ENCODE measurements at places on chromosomes 5 and 9.
A peak's percentile ranks its signal among the peaks of the same experiment; 100 is the strongest.

GRCh38 chr5:161190086-161190485 is 338.1 kb upstream of the ATP10B start:
- DNase-seq: no peak

DNA sequence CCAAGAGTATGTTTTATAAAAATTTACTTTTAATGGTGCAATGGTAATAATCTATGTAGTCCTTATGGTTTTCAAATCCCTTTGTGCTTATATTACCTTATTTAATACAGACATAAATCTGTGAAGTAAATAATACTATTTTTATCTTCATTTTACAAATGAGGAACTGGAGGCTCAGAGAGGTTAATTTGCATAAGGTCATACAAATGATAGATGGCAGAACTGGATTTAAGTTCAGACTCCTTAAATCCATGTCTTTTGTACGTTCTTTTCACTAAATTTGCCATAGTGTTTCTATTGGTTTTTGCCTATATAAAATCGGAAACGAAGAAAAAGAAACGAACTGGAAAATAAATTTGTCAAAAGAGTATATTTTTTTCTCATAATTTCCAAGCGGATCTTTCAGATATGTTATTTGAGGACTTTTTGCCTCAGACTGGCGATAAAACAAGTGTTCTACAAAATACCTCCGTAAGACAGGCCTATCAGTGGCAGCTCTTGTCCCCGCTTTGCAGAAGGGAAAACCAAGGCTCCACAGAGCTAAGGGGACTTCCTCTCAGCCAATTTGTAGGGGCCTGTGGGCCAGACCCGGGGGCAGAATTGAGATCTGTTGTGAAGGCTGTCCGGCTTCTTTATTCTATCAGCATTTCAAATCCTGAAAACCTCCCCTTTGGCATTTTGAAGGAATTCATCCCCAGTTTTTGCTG is 1.1 kb upstream of the TNFAIP8 start:
- no peak for DNase-seq

DNA sequence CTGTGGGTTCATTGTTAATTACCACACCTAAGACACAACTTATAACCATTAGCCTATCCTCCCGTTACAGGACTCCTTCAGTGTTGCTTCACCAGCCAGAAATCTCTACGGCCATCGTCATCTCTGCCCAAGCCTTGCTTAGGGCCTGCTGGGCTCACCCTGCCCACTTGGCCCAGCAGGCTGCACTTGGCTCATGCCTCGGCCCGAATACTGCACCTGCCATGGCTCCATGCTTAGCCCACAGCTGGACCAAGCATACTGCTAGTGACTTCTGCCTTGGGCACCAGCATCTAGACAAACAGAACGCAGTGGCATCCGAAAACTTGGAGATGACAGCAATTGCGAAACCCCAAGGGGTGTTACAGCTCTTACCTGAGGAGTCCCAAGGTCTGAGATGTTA is 2336.0 kb upstream of the ACO1 start:
- DNase-seq: no peak

DNA sequence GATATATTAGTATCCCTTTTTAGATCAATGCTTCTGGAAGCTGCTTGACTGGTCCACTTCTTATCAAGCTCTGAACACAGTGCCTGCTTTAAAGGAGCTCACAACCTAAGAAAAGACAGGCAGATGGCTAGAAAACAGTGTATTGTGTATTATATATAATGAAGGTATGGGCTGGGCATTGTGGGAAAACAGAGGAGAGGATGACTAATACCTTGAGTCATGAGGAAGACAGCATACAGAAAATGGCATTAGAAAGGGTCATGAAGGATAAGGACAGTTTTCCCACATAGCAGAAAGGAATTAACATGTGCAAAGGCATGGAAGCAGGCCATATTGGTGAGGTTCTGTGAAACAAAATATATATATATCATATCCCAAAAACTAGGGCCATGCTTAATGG is 309.6 kb downstream of the MLLT3 start:
- DNase-seq: no peak

DNA sequence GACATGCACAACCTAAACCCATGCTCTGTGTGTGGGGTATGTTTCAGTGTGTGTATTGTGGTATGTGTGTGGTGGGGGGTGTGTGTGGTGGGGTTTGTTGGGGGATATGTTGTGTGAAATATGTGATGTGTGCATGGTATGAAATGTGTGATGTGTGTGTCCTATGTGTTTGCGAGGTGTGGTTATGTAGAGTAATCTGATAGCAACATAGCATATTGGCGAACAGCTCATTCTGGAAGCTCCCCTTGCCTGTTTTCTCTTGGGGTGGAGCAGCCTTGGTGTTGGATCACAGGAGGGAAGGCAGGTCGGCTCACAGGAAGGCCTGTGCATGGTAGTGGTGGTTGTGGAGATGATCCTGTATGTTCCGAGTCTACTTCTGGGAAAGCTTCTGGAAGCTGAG is 35.4 kb upstream of the PHF2 start:
- no peak for DNase-seq

GRCh38 chr9:84139296-84140070 is 158.9 kb downstream of the RMI1 start:
- DNase-seq: no peak

DNA sequence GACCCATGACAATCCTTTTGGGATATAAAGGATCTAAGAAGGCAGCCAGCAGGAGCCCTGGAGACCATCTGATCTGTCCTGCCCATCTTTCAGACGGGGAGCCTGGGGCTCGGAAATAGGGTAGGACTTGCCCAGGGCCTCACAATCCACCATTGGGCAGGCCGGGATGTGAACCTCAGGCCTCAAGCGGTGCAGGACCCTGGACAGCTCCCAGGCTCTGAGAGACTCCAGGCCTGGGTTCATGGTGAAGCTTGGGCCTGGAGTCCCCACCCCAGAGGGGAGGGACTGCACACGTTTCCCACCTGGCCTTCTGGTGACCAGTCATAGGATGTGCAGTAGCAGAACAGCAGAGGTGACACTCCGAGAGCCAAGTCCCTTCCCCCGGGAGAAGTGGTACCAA is 36.6 kb upstream of the RAPGEF1 start:
- no peak for DNase-seq

GRCh38 chr9:131475111-131475955 is 27.4 kb upstream of the POMT1 start:
- DNase-seq: no peak

DNA sequence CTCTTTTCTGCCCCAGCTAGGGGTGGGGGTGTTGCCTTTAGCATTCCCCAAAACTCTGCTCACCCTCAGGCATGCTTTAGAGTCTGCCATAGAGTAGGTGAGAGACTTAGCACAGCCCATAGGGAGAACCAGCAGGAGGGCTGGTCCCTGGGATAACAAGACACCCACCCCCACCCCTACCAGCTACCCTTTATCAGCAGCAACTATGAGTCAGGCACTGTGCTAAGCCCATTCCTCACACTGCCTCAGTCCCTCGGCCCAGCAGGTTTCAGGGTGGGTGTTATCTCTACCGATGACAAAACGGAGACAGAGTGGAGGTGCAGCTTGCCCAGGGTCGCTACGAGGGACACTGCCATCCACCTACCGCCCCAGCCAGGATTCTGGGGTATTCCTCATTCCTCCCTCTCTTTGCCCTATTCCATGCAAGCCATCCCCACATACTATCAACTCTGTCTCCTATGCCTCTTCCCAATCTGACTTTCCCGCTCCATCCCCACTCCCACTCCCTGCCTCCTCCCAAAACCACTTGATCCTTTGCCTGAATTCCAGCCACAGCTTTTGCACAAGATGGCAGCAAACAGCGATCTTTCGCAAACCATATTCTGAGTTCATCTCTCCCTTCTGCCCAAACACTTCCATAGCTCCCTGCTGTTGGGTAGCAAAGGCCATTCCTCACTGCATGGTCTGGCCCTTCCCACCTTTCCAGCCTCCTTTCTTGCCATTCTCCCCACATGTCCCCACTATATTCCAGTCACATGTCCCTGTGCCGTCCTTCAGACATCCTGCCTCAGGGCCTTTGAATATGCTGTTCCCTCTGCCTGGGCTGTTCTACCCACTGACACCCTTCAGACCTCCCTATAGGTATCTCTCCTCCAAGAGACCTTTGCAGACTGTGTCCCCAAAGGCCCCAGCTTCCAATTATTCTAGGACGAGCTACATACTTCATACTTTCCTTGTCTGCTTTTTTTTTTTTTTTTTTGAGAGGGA is 5.1 kb downstream of the CIZ1 start:
- DNase-seq: no peak

DNA sequence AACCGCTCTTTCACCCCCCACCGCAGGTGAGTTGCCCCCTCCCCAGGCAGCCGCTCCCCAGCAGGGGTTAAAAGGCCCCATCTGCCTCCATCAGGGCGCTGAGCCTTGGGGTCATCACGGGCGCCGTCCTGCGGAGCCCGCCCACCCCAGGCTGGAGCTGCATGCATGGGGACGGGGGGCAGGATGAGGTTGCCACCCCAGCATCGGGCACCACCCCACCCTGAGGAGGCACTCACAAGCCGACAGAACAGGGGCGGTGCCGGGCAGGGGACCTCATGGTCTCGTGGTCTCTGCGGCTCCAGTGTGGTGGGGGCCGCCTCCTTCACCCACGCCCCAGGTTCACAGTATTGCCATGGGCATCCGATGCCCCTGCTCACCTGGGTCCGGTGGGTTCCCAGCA is 16.5 kb downstream of the PTGES start:
- no peak for DNase-seq

DNA sequence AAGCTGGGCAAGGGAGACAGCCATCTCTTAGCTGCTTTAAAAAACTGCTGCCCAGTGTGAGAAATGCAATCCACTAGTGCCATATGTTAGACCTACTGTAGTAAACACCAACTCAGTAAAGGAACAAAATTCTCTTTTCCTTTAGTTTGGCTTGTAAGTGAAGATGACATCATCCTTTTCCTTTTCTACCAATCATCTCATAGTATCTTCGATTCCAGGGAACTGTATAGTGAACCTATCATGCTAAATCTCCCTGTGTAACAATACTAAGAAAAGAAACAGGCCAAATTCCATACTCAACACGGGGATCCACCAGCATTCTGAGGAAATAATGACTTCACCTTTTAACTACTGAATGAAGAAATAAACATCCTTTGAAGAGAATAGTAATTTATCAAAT is 100.1 kb downstream of the RAPGEF6 start:
- DNase-seq: no peak

DNA sequence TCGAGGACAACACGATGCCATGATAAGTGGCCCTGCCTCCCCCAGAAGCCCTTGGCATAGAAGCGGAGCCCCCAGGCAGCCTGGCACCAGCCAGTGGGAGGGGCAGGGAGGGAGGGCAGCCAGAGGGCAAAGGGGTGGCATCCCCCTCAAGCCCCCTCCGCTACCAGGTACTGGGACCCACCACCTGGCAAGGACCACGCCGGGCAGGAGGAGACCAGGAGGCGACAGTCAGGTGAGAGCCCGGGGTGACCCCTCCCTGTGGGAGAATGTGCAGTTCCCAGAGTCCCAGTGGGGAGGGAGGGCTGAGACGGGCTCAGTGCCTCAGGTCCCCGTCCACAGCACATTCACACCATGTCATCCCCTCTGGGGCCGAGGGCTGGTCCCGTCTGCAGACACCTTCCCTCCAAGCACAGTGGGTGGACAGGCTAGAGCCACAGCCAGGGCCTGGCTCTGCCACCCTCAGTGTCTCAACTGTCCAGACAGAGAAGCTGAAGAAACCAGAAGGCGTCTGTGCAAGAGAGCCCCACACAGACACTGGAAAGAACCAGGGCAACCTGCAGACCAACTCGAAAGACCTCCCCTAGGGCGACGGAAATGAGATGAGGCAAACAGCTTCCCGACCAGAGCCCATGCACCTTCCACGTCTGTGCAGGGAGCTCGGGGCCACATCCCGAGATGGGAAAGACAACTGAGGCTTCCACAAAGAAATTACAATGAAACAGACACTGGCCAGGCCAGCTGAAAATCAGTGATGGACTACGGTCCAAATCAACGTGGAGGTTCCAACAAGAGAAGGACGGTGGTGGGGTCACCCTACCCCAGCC is 11.1 kb downstream of the BRD3 start:
- peak; percentile 59 for DNase-seq

GRCh38 chr5:77015938-77016569 is 14.2 kb upstream of the AGGF1 start:
- no peak for DNase-seq

DNA sequence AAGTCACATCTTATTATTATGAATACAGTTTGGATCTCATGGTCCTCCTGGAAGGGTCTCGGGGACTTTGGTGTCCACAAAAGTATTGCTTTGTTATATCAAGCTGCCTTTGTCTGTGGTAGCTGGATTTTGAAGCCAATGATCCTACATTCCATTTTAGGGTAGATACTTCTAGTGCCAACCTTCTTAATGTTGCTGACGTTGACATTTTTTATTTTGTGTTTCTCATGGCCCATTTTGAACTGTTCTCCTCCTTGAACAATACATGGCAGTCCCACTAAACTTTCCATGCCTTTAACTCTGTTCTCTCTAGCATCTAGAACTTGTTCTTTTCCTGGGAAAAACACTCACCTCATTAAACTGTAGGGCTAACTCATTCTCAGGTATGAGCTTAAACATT is 425.8 kb downstream of the KCTD16 start:
- no peak for DNase-seq

DNA sequence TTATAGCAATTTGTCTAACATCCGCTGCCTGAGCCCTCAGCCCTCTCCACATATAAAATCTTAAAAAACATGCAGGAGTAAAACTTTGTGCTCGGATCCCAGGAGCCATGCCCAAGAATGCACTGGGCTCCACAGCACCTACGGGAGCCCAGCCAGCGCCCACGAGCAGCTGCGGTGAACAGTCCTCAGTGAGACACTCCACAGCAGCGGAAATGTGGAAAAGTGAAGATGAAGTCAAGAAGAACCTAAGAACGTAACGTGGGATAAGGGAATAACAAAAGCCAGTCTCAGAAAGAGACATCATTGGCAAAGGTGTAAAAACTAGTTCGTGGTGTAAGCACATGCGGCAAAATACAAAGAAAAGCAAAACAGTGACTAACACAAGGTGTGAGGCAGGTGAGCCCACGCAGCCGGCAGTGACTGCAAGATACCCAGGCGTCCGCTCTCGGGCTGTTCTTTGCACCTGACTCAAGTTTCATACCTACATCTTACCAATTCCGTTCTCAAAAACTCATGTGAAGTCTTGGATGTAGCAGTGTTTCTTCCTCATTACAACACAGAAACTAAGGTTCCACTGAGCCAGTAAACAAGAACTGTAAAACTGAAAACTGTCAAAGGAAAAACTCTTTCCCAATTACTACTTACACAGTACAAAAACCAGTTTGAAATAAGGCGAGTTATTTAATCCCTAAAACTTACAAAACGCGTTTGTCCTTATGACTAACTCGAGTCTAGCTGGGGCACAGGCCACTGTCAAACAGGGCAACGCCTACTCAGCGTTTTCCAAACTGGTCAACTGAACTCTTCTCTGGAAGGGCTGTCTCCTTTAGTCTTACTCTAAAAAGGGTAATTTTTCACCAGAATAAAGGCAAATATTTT is 1.7 kb downstream of the CAMSAP1 start:
- no peak for DNase-seq

DNA sequence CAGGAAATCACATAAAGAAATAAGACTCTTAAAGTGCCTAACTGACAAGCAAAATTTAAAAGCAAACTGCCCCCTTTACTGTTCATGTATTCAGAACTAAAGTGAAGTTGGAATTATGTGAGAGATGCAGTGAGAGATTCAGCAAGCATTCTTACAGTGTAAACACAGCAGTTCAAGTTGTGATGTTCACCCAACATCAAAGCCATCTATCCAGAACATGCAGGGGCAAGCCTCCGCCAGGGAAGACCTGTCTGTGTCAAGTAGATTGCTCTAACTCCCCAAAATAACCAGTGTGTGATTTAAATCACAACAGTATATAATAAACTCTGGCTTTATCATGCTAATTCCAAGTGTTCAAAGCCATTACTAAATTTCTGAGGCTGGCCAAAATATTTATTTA is 233.3 kb downstream of the BNC2 start:
- no peak for DNase-seq

Measured in pancreas (tissue), 10 donors.